ELR (cell line): ENCODE measurements at places on chromosomes 3 and 15.
A peak's percentile ranks its signal among the peaks of the same experiment; 100 is the strongest.

- peak; percentile 43 for DNase-seq
These were observed 34.8 kb downstream of the MINDY4B start for GRCh38 chr3:150870406-150870805.

DNA sequence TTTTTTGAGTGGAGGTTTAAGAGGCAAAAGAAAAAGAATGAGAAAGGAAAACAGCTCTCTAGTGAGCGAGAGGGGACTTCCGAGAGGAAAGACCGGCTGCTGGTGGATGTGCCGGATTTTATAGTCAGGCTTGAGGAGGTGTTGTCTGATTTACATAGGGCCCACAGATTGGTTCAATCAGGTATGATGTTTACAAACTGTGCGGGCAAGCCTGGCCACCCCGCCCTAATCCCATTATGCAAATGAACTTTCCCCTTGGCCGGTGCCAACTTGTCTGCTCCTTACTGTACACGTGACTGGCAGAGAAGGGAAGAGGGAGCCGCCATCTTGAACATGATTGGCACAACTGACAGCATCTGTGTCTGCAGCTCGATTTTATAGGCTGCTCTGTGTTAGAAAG lies 44.7 kb downstream of the FAM43A start:
- peak; percentile 29 for DNase-seq

DNA sequence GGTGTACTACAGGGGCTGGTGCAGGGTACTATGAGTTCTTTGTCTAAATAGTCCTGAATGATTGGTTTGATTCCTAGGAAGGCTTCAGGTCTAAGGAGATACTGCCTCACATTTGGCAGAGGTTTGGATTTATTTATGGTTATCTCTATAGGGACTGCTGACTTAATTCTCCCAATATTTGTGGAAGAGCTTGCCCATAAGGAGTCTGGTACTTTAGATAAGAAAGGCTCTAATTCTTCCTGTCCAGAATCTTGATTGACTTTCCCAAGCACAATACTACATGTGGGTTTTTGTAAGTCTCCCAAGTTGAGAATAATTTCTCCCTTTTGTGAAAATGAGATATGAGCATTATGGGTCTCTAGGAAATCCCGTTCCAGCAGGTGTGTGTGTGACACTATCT lies 36.7 kb upstream of the AP4E1 start:
- no peak for DNase-seq

GRCh38 chr3:60955034-60955433 lies 296.2 kb downstream of the FHIT start:
- DNase-seq: no peak

- DNase-seq: no peak
These were observed 1039.2 kb downstream of the ROBO1 start for GRCh38 chr3:78728406-78729145.

- DNase-seq: no peak
These were observed 50.2 kb upstream of the SI start for GRCh38 chr3:165128544-165128943.

GRCh38 chr15:41561777-41562145 lies 2.7 kb downstream of the TYRO3 start:
- DNase-seq: no peak

DNA sequence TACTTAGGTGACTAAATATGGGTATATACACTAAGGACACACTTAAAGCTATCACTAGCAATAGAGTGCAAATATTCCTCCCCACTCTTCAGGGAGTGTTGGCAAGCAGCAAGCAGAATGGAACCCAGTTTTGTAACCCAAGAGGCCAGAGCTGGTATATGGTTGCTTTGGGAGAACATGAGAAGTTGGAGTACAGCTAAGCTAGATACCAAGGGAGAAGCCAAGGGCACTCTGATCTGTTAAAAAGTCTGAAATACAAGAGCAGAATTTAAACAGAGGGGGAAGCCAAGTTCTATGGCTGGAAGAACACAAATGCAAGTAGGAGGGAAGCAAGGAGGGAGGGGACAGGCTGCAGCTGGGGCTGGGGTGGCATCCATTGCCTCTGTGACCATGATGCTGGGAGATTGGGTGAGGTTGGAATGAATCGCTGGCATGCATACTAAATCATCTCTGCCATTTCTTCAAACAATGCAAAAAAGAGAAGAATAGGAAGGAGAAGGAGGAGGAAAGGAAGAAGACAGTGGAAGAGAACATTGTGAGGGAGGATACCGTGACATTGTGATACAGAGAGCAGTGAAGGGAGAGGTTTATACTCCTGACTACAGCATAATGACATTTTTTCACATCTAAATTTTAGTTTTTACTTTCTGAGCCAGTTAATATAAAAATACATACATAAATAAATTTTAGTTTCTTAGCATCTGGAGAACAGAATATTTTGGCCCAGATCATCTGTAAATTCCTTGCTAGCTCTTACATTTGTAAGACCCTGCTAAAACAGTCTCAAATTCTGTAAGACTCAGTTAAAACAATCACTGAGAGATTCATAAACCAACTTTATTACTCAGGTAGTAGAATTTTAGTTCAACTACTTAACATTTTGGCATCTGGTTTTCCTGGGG lies 9.0 kb upstream of the ANXA2 start:
- DNase-seq: no peak

- DNase-seq: peak; percentile 68
These were observed 658 bp downstream of the EOGT start for GRCh38 chr3:69012800-69013252.

- no peak for DNase-seq
These were observed 148.5 kb downstream of the DUT start for GRCh38 chr15:48479751-48480150.

GRCh38 chr3:38519000-38519399 lies 22.9 kb downstream of the EXOG start:
- DNase-seq: peak; percentile 73

GRCh38 chr3:121630355-121630754 lies 30.3 kb downstream of the HCLS1 start:
- DNase-seq: no peak

- DNase-seq: no peak
These were observed 76.0 kb downstream of the CEMIP start for GRCh38 chr15:80855206-80855605.

GRCh38 chr3:33383951-33384350 lies 56.3 kb downstream of the UBP1 start:
- DNase-seq: no peak

DNA sequence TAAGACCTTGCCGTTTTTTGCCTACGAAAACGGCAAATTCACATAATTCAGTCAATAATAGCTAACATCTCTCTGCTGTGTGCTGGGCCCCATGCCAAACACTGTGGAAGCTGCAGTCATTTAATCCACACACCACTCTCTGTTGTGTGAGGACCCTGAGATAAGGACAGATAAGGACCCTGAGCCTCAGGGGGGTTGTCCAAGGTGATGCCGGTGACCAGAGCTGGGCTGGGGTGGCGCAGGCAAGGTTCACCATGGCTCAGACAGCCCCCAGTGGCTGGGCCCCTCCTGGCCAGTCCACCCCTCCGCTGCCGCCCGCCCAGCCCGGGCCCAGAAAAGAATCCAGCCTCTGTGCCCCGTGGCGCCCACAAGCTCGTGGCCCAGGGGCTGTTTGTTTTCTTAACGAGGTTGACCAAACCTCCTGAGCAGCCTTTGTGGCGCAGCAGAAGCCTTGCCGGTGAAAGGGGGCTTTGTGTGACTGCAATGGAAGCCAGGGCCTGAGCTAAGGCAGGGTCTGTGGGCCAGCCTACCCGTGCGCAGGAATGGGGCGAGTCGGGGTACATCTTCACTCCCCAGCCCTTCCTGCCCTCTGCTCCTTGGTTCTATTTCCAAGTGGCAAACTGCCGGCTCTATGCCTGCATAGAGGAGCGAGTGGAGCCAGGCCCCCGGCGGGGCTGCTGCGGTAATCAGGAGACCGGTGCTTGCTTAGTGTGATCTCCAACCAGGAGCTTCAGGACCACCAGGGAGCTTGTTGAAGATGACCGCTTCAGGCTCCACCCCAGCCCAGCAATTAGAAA lies 4.4 kb upstream of the SNX22 start:
- no peak for DNase-seq

GRCh38 chr3:24493746-24494617 lies 668 bp downstream of the THRB start:
- peak; percentile 6 for DNase-seq

- DNase-seq: no peak
These were observed 55.9 kb downstream of the C3orf20 start for GRCh38 chr3:14730703-14731382.

DNA sequence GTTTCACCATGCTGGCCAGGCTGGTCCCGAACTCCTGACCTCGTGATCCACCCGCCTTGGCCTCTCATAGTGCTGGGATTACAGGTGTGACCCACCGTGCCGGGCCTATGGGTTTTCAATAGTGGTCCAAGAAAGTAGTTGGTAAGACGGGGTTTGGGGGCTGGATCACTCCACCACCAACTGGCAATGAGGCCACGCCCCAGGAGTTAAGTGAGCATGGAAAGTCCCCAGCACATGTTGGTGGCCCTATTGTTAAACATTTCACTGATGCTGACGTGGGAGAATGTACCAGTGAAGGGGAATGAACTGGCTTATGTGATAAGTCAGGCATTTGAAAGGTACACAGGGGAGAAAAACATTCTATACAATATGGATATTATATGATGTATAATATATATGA lies 80.4 kb downstream of the CHRD start:
- DNase-seq: no peak

GRCh38 chr3:70580021-70580420 lies 267.6 kb upstream of the MDFIC2 start:
- DNase-seq: peak; percentile 2

DNA sequence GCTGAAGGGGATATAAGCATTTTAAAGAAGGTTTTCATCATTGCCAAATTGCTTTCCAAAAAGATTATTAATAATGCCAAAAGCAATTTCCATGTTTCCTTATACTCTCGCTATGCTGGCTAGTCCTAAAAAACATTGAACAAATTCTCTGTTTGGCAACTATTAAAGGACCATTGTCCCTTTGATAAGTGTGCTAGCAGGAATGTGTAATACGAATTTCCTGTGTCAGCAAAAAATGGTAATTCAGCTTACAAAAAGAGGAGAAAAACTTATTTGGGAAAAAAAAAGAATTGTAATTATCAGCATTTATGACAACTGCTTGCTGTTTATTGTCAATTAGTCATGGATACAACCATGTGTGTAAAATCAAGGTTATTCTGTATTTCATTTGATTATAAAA lies 138.6 kb downstream of the TBL1XR1 start:
- DNase-seq: no peak

DNA sequence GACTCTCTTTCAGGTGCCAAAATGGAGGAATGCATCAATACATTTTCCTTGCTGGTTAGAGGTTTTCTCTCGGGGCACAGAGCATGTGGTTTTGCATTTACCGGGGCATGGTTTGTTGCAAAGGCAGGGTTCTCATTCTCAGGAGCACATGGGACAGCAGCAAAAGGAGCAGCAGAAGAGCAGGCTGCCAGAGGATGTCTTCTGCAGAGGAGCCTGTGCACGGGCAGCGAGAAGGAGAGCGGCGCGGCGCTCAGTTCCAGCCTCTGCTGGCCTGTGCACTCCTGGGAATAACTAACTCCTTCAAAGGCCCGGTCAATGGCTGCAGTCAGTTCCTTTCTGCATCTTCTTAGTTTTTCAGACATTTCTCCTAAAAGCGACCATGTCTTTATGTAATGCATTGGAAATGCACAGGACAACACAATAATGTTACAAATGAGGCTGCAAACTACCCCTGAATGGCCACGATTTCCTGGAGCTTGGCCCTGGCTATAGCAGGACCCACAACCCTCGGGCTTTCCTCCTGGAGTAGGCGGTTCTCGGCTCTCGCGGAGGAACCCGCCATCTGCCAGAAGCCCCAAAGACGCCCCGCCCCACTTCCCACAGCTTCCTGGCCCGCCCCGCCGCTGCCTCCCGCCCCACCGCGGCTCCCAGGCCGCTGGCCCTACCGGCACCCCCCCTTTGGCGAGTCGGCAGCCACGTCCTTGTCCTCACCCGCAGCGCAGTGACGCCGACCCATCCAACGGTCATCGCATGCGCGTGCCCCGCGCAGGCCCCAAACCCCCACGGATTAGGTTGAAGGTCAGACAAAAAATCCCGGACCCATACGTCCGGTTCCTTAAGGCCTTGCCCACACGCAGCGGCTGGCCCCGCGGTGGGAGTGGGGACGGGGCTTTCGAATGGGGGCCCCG lies at the start of gene C3orf62:
Gene C3orf62, minus strand, starts transcription at position 758 of the 908 bp plus-strand sequence. Its CDS starts 360 bp downstream, at position 398.
- DNase-seq: peak; percentile 87

DNA sequence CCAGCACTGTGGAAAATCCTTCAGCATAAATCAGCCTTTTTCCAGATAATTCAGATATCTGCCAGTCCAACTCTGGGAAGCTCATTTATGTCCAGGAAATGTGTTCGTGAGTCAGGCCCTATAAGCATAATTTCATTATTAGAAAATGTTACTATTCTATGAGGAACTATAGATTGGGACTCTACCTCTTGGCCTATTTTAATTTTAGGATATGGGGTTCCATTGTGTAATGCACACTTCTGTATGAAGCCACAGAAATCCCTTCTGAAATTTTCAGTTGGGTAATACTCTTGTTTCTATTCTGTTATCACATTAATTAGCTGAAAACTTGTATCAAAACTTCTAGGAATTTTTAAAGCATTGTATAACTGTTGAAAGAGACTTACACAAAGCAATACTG lies 43.9 kb upstream of the IL12A start:
- DNase-seq: no peak

DNA sequence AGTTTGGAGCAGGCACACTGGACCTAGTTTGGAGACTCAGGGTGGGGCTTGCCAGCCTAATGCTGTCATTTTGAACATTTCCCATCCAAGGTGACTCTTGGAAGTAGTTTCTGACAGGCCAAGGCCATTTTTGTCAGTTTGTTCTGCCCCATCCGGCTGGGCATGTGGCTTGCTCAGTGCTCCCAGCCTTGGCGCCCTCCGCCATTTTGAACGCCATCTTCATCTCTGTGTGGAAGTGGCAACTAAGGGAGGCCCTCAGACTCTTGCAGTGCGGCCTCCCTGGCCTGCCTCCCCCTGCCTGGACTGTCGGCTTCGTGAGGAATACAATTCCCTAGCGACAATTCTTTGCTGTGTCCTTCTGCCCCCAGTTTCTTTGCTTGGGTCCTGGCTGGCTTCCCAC lies 150.6 kb upstream of the RGMA start:
- no peak for DNase-seq

DNA sequence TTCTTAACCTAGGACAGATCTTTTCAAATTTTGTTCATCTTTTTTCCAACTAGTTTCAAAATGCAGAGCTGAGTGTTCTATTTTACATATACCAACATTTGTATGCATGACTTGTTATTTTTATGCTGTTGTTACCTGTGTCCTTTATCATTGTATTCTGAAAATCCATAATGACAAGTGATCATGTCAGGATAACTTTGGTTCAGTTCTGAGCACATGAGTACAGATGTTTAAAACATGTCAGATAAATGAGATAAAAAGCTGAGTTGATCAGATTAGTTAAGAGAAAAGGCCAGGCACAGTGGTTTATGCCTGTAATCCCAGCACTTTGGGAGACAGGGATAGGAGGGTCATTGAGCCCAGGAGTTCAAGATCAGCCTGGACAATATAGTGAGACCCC lies 204.9 kb downstream of the SSR3 start:
- no peak for DNase-seq

DNA sequence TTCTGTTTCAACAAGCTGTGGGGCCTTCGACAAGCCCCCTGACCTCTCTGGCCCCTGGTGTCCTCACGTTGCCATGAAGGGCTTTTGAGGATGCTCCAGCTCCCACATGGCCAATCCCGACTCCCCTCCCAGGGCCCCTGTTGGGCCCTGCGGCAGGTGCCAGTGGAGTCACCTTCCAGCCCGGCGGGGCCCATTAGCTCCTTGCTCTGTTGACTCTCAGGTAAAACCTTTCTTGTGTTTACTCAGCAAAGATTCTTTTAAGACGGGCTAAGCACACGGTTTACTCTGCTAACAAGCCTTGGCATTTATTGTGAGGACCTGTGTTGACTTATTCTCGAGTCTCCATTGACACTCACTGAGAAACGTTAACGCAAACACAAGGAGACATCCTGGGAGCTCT lies 15.0 kb downstream of the RPLP1 start:
- no peak for DNase-seq
